ENCODE measurements at places on chromosomes 3 and 15.
A peak's percentile ranks its signal among the peaks of the same experiment; 100 is the strongest.

- no peak for DNase-seq
These were observed 55.8 kb upstream of the SLC7A14 start for GRCh38 chr3:170641510-170642236.

DNA sequence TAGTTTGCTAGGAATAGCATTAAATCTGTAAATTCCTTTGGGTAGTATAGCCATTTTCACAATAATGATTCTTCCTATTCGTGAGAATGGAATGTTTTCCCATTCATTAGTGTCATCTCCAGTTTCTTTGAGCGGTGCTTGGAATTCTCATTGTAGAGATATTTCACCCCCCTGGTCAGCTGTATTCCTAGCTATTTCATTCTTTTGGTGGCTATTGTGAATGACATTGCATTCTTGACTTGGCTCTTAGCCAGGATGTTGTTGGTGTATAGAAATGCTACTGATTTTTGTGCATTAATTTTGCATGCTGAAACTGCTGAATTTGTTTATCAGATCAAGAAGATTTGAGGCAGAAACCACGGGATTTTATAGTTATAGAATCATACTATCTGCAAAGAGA lies 690.5 kb upstream of the ALCAM start:
- DNase-seq, result no peak

DNA sequence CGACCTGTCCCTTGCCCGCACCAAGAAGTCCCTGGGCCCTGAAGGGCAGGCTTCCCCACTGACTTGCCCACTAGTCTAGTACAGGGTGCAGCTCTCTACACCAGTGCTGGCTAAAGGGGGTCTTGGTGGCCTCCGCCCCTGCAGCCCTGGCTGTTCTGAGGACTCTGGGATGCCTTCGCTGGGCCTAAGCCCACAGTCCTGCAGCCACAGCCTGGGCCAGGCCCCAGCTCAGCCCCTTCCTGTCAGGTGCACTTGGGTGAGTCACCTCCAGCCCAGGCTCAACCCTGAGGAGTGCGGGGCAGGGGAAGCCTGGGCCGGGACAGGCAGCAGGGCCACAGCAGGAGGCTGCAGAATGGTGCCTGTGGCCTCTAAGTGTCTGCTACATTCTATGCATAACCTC lies 971 bp downstream of the C3orf22 start:
- DNase-seq, result no peak

- DNase-seq, result no peak
These were observed 3.6 kb upstream of the NCK1 start for GRCh38 chr3:136858381-136858780.

DNA sequence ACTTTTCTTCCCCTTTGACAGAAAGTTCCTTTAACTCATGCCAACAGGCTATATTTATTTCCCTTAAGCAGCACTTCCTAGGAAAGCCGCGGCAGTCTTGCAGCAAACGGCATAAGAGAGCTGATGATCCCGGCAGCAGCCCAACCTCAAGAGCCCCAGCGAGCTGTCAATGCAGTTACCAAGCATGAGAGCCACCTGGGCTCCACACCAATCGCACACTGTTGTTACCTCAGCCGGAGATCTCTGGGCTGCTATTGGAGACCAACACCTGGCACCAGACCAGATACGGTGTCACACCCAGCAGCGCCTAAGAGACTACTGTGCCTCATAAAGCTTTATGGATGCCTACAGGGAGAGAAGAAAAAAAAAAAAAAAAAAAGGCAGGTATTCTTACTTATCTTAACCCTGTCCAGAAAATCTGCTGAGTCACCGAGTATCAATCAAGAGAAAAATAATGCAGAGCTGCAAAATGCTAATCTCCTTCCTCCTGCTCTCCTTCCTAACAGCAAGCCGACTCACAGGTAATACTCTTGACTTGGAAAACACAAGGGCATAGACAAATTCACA lies 11.7 kb downstream of the ABCC5 start:
- no peak for DNase-seq

- DNase-seq, result peak; percentile 65
These were observed 172.6 kb downstream of the PLCL2 start for GRCh38 chr3:17057321-17057720.

GRCh38 chr3:133374708-133375402 lies 25.0 kb upstream of the BFSP2 start:
- DNase-seq, result no peak

DNA sequence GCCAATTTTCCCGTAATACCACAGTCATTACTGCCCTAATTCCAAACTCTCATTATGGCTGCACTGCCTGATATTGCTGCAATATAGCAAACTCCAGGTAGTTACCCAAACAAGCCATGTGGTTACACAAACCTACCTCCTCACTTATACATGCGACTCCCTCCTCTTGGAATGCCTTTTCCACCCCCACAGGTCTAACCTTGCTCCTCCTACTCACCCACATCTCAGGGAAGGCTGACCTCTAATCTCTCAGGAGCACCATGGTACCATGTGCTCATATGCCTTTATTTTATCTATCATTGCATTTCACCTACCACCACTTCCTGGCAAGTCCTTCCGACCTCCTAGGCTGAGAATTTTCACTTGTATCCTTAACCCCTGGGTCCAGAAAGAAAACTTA lies 2.9 kb downstream of the RBPMS2 start:
- no peak for DNase-seq
